ENCODE measurements at places on chromosomes 13 and 19.

- no peak for DNase-seq
These were observed 4.0 kb downstream of the ZNF331 start for GRCh38 chr19:53541971-53542370.

GRCh38 chr13:32036757-32037156, 5.2 kb downstream of the FRY start:
- no peak for DNase-seq

DNA sequence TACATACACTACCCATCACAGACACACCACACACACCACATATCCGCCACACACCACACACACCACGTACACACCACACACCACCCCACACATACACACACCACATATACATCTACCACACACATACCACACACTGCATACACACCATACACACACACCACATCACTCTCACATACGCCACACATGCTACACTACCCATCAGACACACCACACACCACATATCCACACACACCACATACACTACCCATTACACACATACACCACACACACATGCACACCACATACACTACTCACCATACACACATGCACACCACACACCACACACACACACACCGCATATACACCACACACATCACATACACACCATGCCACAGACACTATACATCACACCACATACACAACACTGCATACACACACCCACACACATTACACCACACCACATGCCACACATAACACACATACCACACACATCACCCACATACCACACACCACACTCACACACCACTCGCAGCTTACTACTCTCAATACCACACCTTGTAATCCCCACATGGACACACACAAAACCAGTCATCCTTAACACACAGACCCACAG, 9.5 kb downstream of the ERFL start:
- DNase-seq: no peak

DNA sequence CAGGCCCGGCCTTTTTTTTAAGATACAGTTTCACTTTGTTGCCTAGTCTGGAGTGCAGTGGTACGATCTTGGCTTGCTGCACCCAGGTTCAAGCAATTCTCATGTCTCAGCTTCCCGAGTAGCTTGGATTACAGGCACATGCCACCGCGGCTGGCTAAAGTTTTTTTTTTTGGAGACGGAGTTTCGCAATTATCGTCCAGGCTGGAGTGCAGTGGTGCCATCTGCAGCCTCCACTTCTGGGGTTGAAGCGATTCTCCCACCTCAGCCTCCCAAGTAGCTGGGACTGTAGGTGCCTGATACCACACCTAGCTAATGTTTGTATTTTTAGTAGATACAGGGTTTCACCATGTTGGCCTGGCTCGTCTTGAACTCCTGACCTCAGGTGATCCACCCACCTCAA, 4.9 kb upstream of the CARM1 start:
- DNase-seq: no peak

GRCh38 chr19:56821675-56822074, 18.9 kb downstream of the PEG3 start:
- DNase-seq: no peak

DNA sequence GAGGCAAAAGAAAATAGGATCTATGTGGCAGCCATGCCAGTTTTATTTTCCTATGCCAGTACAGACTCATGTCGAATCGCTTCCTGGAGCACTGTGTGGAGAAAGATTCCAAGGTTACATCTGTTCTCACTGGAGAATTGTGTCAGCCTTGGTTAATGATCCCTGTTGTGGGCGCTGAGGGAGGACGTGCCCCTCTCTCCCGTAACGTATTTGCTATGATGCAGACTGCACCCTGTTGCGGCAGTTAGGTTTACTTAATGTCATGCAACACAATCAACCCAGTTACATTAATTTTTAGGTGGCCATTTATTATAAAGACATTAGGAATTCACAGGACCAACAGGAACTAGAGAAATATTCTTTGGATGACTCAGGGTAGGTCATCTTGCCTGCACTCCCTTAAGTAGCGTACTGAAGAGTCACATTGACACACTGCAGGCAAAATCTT, 892.9 kb downstream of the EFNB2 start:
- no peak for DNase-seq

DNA sequence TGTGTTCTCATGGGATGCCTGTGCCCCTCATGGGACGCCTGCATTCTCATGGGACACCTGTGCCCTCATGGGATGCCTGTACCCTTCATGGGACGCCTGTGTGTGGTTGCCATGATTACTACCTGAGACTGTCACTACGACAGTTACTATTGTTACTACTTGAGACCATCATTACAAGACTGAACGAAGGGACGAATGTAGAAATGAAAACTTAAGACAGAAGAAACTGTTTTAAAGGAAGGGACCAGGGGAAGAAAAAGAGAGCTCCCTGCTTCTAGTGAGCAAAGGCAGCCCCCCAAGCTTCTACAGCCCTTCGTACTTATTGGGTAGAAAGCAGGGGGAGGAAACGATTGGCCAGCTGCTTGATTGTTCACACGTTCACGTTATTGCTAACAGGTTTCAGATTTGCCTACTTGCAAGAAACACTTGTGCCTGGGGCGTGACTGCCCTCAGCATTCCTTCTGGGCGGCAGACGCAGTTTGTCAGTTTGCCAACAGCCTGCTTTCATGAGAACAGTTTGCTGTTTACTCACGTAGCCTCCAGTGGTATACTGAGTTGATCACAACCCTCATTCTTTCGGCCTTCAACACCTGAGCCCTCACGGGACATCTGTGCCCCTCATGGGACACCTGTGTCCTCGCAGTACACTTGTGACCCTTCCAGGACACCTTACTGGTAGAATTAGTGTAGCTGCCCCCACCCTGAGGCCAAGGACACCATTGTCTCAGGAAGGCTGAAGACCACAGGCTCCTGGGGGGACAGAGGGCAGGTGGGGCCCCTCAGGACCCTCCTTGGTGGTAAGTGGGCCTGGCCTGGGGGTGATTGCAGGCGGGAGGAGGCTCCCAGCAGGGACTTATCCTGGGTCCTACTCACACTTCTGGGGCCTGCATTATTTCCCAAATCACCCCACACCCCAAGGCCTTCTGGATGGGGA, 2.5 kb upstream of the S1PR4 start:
- no peak for DNase-seq

DNA sequence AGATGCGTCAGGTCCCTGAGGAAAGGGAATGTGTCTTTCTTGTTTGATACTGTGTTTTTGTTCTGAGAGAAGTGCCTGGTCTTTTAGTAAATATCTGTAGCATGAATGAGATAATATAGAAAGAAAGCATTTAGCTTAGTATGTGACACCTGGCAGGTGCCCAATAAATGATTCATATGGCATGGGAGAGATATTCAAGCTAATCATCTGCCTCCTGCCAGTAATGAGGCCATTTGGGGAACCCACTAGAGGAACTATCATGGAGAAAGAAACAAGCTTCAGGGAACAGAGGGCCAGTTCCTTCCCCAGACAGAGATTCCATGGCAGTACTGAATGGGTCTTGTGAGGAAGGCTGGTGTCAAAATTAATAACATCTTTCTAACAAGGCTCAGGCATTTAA, 603.9 kb downstream of the DCT start:
- no peak for DNase-seq

GRCh38 chr13:107937848-107938247, 277.5 kb downstream of the LIG4 start:
- no peak for DNase-seq

GRCh38 chr13:30972888-30973377, 40.5 kb downstream of the TEX26 start:
- no peak for DNase-seq

DNA sequence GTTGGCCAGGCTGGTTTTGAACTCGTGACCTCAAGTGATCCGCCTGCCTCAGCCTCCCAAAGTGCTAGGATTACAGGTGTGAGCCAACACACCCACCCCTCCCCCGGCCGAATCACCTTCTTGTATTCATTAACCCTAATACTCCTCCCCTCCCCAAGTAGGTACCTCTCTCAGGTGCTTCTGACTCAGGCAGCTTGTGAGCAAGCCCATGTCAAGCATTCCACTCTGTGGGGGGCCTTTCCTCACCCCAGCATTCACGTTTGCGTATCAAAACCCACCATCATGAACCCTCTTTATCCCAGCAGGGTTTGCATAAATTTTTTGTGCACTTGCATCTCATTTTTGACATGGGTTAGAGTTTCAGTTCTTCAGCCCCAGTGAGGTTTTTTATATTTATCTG, 23.6 kb upstream of the RFXAP start:
- no peak for DNase-seq

GRCh38 chr19:14412996-14413692, 6.0 kb downstream of the DDX39A start:
- no peak for DNase-seq

- DNase-seq: no peak
These were observed 2.6 kb downstream of the BBC3 start for GRCh38 chr19:47228168-47228936.

DNA sequence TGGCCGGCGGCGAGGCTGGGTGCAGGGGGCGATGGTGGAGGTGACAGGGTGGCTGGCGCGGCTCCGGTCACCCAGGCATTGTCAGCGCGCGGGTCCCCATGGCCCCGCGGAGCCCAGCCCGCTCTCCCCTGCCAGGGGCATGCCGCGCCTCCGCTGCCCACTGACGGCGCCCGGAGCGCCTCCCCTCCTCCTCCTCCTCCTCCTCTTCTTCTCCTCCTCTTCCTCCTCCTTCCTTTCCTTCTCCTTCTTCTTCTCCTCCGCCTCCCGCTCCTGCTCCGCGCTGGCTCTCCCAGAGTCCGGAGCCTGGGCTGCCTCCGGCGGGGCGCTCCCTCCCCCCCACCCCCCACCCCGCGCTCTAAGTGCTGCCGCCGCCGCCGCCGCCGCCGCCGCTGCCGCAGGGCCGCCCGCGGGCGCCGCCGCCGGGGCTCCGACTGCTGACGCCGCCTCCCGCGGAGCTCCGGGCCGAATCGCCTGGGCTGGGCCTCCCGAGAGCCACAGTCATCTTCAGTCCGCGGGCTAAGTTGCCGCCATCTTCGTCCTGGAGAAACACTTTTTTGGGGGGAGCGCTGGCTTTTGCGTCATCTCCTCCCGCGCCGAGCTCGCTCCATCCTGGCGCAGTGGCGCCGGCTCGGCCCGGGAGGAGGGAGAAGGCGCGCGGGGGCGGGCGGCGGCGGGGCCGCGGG, 348.3 kb downstream of the LIG4 start:
- no peak for DNase-seq
